ENCODE measurements at places on chromosomes 7 and 10.

- DNase-seq, result no peak
Observed at GRCh38 chr7:44408596-44408995, 81.9 kb downstream of the NUDCD3 start.

DNA sequence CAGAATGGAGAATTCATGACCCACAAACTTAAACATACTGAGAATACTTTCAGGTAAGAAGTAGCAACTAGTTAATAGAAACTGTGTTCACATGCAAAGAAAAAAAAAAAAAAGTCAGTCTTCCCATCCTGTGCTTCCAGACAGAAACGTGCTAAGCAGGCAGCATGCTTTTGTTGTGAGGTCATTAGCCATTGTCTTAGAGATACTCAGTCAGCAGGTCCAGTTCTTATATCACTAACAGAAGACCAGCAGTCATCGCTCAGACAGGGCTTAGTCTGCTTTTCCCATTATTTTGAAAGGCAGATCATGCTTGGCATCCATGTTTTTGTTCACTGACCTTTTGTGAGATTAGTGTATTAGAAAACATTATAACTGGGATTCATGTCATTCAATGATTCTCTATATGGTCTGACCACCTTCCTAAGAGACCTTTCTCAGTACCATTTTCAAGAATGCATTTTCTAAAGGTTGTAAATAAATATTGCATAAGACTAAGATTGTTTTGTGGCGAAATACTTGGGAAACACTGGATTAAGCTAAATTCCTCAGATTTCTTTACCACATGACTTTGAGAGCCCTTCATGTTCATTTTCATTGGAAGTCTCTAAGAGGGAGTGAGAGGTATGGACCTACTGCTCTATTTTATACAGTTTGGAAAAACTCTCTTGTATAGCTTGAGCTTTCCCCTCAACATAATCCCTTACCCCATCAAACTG, 45.0 kb upstream of the AGBL3 start:
- no peak for DNase-seq

DNA sequence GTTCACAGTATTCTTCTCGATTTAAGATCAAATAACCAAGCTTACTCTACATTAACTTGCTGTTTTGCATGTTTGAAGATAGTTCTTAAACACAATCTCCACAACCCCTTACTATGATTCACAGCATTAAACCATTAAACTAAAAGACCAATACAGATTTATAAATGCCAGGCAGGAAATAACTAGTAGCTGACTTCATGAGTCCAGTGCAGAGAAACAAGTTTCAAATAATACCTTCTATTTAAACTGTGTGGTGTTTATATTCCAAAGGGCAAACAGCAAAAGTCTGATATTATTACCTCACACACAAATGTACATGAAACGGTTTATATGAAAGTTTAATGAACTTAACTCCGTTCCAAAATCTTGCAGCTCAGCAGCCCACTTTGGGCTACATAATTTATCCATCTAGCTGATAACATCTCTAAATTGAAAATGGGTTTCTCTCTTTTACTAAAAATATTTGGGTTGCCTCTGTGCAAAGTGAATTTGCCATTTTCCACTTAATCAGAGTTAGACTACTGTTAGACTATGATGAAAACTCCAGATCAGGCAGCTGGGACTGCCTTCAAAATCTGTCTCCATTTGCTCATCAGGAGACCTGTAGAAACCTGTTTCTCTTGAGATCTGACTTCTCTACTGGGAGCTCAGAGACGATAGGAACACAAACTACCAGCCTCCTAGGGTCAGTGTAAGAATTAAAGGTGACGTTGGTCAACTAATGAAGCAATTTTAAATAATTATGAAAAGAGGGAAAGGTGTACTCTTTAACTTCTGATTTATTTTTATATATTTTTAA, 287.3 kb downstream of the FZD1 start:
- no peak for DNase-seq

DNA sequence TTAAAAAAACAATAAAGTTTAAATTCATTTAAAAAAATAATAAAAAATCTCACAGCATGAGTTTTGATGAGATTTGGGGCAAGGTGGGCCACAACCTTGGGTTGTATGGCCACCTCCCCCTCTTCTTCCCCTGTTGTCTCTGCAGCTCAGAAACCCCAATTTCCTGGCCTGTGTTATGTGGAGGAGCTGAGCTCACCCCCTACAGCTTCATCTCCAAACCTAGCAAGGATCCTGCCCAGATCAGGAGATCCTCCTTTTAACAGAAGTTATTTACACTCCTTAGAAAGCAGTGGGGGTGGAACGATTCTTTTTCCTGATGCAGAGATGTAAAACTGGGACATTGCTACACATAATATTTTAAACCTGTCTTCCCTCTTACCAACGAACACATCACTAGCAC, 6.9 kb upstream of the SH2D4B start:
- DNase-seq, result peak; percentile 21
